ENCODE measurements at places on chromosomes 3 and 15. TPM values are rescaled to one million over a fixed set of nuclear protein-coding genes. Genes with fewer than 3 reads are reported as not detected.

The TEX55 gene
- total RNA-seq = not detected

The MORC1 gene
- not detected for total RNA-seq

The POPDC2 gene
- total RNA-seq = 0.16 TPM

The GNAT1 gene
- total RNA-seq = not detected

The GAP43 gene
- not detected for total RNA-seq

The NMB gene
- 2.4 TPM for total RNA-seq

The IGSF11 gene
- not detected for total RNA-seq

The TRIM42 gene
- total RNA-seq = not detected

The NMNAT3 gene
- total RNA-seq = 0.81 TPM

The TNFAIP8L3 gene
- 9.7 TPM for total RNA-seq

The MED12L gene
- under 0.01 TPM for total RNA-seq

The GOLGA6L10 gene
- total RNA-seq = 1.3 TPM

The ZNF660 gene
- 0.49 TPM for total RNA-seq

The CCDC80 gene
- 53.7 TPM for total RNA-seq

The MB21D2 gene
- total RNA-seq = 6.2 TPM

The PXK gene
- total RNA-seq = 8.4 TPM

The NUP210 gene
- total RNA-seq = 7.9 TPM

The CDHR4 gene
- not detected for total RNA-seq

The SLC24A1 gene
- total RNA-seq = 1.8 TPM

The SLC22A14 gene
- 0.31 TPM for total RNA-seq

The NRROS gene
- total RNA-seq = 4.4 TPM

The ROPN1 gene
- total RNA-seq = not detected

The KLHL40 gene
- not detected for total RNA-seq

The ZMAT3 gene
- 13.1 TPM for total RNA-seq

The SEMA3B gene
- 0.49 TPM for total RNA-seq

The PIGBOS1 gene
- total RNA-seq = 5.0 TPM

The EFL1 gene
- total RNA-seq = 33.0 TPM

The FBXO45 gene
- total RNA-seq = 8.7 TPM

The GOLGA8S gene
- total RNA-seq = not detected
